ENCODE measurements at places on chromosomes 7 and 10. TPM values are rescaled to one million over a fixed set of nuclear protein-coding genes. Genes with fewer than 3 reads are reported as not detected.

Gene KAT6B
- total RNA-seq = 6.0 TPM

DNA sequence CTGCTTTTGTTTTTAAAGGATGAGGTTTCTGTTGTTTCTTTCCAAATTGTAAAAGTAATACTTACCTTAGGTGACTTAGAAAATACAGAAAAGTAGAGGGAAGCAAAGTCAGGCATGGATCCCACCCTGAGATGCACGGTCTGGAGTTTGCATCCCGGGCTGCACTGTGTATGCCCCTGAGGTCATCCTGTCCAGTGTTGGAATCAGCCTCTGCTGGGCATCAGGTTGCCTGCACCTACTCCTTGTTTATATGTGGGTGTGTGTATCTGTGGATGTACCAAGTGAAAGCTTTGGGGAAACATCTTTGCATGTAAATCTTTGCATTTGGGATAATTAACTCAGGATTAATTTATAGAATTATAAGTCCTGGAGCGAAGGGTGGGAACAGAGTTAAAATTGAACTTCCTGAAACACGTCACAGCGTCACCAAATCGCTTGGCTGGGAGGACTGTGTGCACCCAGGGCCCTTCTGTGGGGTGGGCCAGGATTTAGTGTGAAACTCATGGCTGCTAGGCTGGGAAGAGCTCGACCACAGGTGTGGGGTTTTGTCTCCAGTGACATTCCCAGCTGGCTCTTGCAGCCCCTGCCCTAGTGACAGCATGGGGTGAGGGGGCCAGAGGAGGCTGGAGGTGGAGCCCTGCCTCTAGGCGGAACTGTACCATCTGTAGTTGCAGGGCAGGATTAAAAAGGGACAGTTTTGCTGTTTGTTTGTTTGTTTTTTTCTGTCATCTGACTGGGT is 27.9 kb downstream of the GTF2IRD1 start:
- no peak for DNase-seq

Gene CLCN1
- not detected for total RNA-seq

- no peak for DNase-seq
Observed at GRCh38 chr10:19811540-19811939, 4.7 kb upstream of the PLXDC2 start.

- no peak for DNase-seq
Observed at GRCh38 chr7:121153411-121153810, 164.9 kb downstream of the CPED1 start.

Gene LRRTM3
- total RNA-seq = not detected

DNA sequence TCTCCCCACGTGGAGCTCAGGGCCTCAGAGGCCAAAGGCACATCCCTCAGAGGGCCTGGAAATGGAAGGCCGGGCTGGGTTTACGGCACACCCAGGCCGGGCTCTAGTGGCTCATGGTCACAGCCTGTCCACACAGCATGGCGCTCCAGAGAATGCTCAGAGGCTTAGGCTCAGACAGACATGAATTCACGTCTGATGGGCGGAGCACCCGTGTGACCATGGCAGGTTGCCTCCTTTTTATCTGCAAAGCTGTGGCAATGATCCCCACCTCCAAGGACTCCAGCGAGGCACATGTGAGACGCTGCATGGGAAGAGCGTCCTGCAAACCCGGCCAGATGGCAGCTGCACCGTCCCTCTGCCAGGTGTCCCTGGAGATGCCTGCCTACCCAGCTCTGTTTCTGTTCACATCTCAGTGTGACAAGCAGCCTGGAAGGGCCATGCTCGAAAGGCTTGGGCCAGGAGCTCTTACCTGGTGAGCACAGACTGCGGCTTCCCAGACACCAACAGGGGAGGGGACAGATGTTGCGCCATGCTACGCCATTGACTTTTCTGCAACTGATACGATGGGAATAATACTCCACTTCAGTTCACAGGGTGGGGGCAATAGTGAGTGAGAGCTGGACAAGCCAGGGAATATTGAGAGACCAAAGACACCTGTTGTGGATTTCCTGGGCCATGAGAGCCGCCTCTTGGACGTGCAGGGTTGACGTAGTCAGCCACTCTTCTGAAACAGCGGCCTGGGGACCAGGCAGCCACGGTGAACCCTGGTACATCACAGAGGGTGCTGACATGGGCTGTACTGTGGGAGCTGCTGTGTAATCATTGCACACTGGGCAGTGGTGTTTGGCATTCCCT is 34.4 kb upstream of the FAM20C start:
- DNase-seq = no peak

Gene OR2A12
- total RNA-seq = not detected

GRCh38 chr7:94041529-94041928 is 37.4 kb upstream of the BET1 start:
- no peak for DNase-seq

- DNase-seq = no peak
Observed at GRCh38 chr10:76041551-76041950, 610.1 kb downstream of the LRMDA start.

GRCh38 chr10:3396116-3396515 is 223.5 kb upstream of the PITRM1 start:
- DNase-seq = no peak

DNA sequence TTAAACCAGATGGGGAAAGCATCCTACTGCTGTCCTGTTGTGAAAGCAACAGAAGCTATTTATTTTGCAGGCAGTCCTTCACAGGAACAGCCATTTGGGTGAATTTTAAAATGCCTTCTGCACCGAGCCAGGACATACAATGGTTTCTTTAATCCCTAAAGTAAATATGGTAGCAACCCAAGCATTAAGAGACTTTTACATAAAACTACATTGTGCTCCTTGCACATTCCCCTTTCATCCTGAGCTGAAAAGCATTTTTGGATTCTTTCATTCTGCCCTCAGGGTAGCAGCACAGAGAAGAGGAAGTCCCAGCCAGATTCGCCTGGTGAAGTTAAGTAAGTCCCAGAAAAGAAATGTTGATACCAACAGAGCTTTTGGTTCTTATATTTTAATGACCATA is 84.0 kb upstream of the FAM3C start:
- peak; percentile 43 for DNase-seq

Gene IRF5
- not detected for total RNA-seq

- no peak for DNase-seq
Observed at GRCh38 chr7:117791877-117792780, 81.1 kb downstream of the CTTNBP2 start.

Gene RNF32
- total RNA-seq = 0.18 TPM

All from SJSA1 (cell line).